A673 (cell line): ENCODE measurements at places on chromosomes 4 and X.

DNA sequence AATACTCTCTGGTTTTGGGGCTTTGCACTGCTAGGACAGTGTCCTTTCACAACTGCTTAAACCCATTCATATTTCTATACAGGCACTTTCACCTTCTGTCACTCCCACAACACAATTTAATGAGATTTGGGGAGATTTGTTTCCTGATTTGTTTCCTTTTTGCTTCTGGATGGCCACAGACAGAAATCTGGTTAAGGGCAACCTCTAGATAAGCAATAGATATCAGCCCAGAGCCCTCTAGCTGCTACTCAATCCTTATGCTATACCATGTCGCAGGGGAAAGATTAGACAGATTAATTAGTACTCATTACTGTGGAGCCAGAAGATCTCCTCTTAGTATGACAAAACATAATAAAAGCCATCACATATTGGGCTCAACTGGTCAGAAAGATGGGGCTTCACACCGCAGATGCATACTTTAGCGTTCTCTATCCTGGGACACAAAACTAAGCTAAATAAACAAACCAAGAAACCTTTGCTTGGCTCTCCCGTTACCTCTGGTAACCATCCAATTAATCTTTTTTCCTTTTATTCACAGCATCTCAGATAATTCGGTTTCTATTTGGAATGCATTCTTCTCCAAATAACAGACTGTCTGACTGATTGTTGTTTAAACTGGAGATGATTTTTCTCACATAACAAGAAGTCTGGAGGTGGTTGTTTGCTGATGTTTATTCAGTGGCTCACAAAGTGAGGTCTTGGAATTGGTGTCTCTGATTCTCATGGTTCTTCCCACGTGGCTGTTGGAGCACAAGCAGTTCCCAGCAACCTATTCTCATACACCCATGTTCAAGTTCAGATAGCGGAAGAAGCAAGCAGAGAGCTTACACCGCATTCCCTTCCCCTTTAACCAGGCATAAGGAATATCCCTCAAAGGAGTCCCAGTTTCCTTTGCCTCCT, 41.0 kb upstream of the ZNF330 start:
- DNase-seq: no peak

GRCh38 chr4:22233230-22233629, 282.6 kb downstream of the ADGRA3 start:
- DNase-seq: no peak

GRCh38 chrX:17990532-17990931, 129.4 kb upstream of the RAI2 start:
- no peak for DNase-seq

DNA sequence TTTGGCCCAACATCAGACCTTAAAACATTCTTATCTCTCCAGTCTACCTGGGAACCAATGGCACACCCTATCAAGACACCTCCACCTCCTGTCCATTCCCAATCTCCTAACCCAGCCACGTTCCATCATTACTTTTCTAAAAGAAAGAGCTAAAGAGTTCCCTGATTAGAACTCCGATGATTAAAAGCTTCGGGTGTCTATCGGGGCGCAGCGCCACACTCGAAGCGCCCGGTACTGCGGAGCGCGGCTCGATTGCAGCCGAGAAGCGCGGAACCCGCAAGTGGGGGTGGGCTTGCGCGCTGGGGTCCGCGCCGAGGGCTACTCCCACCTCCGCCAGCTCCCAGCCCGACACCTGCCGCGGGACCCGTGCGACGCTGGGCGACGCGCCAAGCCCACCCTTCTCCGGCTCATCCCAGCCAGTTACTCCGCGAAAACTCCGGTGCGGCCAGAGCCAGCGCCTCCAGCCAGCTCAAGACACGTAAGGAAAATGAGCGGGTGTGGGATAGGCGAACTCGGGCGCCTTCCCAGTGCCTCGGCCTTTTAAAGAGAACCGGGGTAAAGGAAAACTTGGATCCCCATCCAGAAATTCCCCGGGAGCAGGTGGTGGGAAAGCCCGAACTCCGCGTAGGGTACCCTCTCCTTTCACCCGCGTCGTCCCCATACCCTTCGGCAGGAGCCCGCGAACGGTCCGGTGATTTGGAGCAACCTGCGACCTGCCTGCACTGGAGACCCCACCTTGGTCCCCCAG, 593 bp downstream of the NPY1R start:
- peak; percentile 50 for DNase-seq

GRCh38 chr4:139815778-139816601, 150.4 kb downstream of the MGST2 start:
- DNase-seq: peak; percentile 24
